ENCODE measurements at places on chromosomes 3 and 15. TPM values are rescaled to one million over a fixed set of nuclear protein-coding genes. Genes with fewer than 3 reads are reported as not detected.

Gene KY
- total RNA-seq, result 1.9 TPM

DNA sequence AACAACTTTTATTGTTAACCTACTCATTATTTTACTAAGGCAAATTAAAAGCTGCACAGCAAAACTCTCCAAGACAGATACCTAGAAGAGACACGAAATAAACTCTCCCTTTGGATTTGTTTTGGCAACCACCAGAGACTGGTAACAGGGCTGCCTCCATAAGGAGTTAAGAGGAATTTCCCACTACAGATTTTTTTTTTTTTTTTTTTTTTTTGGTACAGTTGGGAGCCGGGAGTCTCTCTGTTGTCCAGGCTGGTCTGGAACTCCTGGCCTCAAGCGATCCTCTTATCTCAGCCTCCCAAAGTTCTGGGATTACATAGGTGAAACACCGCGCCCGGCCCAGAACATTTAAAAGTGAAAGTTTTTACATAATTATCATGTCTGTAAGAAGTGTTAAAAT lies 73.6 kb upstream of the VGLL4 start:
- DNase-seq, result no peak

GRCh38 chr3:72336821-72337479 lies 511.3 kb downstream of the SHQ1 start:
- peak; percentile 93 for DNase-seq

DNA sequence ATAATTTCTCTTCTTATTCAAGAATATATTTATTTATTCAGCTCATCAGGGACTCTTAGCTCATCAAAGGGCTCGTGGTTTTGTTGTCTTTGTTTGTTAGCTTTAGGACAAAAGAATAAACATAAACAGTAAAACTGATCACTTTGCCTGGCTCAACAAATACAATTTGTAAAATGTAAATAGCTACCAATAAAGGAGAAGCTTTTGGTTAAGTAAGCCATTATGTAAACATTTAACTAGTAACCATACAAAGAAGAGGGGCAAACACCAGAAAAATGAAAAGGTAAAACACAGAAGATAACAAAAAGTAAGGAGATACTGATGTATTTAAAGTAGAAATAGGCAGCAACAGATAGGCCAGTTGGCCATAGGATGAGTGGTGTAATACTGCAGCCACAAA lies 761.7 kb downstream of the ROBO1 start:
- DNase-seq, result no peak

DNA sequence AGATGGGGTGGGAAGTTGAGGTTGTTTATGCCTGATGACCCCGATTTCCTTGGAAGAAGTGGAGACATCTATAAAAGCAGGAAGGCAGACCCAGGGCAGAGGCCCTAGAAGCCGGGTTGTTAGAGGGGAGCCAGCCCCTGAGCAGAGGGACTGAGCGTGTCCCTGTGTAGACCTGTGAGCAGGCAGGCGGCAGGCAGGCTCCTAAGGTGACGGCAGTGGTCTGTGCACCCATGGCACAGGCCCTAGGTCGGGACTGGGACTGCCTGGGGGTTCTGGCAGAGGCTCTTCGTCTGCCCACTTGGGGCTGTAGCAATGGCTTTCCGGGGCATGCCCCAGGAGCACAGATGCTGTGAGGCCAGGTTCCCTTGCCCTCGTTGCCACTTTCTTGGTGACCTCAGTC lies 9.9 kb downstream of the SEMA4B start:
- DNase-seq, result no peak

Gene C15orf62
- total RNA-seq, result 0.41 TPM

GRCh38 chr3:171904829-171905228 lies 61.7 kb downstream of the TMEM212 start:
- DNase-seq, result no peak

DNA sequence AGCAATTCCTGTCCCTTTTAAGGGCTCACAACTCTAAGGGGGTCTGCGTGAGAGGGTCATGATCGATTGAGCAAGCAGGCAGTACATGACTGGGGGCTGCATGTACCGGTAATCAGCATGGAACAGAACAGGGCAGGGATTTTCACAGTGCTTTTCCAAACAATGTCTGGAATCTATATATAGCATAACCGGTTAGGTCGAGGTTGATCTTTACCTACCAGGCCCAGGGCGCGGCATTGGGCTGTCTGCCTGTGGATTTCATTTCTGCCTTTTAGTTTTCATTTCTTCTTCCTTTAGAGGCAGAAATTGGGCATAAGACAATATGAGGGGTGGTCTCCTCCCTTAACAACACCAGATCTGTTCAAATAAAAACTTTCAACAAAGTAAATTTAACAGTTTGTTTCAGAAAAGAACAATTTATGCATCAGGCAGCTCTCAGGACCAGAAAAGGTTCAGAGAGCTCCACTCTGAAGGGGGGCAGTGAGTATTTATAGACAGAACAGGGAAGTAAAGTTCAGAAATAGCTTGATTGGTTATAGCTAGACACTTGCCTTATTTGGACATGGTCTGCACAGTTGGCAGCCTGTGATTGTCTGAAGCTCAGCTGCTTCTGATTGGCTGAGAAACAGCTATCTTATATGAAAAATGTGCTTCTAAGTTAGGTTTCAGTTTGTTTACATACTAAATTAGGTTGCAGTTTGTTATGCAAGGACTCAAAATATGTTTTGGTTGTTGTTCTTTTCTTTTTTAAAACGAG lies 17.2 kb upstream of the B4GALT4 start:
- DNase-seq, result no peak

Gene GPR156
- 0.14 TPM for total RNA-seq

Gene TMEM212
- not detected for total RNA-seq

DNA sequence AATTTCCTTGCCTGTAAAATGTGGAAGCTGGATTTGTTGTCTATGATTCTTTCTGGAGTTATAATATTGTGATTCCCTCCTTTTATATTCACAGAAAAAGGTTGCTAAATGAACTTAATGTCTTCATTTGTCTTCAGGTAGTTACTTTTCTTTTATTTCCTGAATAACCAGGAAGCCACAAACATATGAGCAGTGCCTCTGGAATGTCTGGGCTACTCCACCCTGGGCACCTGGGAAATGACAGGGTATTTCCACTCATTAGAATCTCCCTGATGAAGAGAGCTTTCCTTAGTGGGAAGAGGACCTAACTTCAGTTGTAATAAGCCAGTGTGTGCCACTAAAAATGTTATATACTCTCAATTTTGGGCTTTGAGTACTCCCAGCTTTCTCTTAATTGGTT lies 3.8 kb upstream of the SLMAP start:
- no peak for DNase-seq

Gene GOLGA6B
- not detected for total RNA-seq

Gene CAND2
- 42.1 TPM for total RNA-seq

Gene WNT7A
- not detected for total RNA-seq

Gene SUCNR1
- total RNA-seq, result 3.5 TPM

Gene CNBP
- 368 TPM for total RNA-seq
